ENCODE measurements at places on chromosomes 16 and 17.

- peaks cover 52% of the 10 kb centered on the region for H3K4me1 ChIP-seq
- peaks cover 5% of the 10 kb centered on the region for H3K36me3 ChIP-seq
- peak; percentile 82 for DNase-seq
- peak overlapping the region; percentile 79 for H3K4me3 ChIP-seq
Observed at GRCh38 chr16:21646721-21647561, 5.5 kb downstream of the IGSF6 start.

DNA sequence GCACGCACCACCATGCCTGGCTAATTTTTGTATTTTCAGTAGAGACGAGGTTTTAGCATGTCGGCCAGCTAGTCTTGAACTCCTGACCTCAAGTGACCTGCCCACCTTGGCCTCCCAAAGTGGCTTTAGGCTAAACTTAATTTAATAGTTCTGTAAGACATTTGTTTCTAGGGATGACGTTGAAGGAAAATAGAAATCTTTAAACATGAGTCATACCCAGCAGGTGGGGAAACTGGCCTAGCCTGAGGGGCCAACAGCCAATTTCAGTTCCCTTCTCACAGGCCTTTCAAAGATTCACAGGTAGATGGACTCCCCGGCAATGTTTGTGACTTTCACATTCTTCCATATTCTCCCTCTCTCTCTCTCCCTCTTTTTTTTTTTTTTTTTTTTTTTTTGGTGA, 18.1 kb upstream of the ITPRIPL2 start:
- peaks cover 3% of the 10 kb centered on the region for H3K4me1 ChIP-seq
- H3K27me3 ChIP-seq = no peaks in the 10 kb centered on the region
- no peak overlapping the region for H3K4me3 ChIP-seq
- H3K27ac ChIP-seq = no peak overlapping the region
- DNase-seq = no peak

GRCh38 chr16:86590501-86591144, 12.3 kb downstream of the FOXL1 start:
- DNase-seq = no peak
- no peaks in the 10 kb centered on the region for H3K36me3 ChIP-seq
- H3K27ac ChIP-seq = no peak overlapping the region
- H3K27me3 ChIP-seq = peaks cover 22% of the 10 kb centered on the region
- no peaks in the 10 kb centered on the region for H3K4me1 ChIP-seq

- peaks cover 6% of the 10 kb centered on the region for H3K36me3 ChIP-seq
- H3K4me1 ChIP-seq = peaks cover 45% of the 10 kb centered on the region
- peak overlapping the region; percentile 83 for H3K27ac ChIP-seq
Observed at GRCh38 chr17:2393954-2394749, 6.7 kb downstream of the MNT start.

DNA sequence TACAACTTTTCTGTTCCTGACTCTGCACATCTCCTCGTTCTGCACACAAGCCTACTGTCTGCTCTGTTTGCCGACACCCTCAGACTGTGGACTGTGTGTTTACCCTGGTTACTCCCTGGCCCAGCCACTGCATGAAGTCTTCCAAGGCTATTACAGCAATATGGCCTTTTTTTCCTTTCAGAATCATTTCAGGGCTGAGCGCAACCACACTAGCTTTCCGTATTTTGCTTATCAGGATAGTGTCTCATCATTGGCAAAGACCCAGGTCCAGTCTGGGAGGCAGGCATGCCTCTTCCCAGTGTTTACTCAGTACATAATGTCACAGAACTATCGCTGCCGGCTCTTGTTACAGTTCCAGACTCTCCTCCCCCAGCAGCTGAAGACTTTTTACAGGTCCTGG, 10.1 kb downstream of the DNAH9 start:
- H3K27me3 ChIP-seq = no peaks in the 10 kb centered on the region
- no peak overlapping the region for H3K4me3 ChIP-seq
- DNase-seq = no peak
- H3K36me3 ChIP-seq = no peaks in the 10 kb centered on the region
- no peaks in the 10 kb centered on the region for H3K4me1 ChIP-seq

DNA sequence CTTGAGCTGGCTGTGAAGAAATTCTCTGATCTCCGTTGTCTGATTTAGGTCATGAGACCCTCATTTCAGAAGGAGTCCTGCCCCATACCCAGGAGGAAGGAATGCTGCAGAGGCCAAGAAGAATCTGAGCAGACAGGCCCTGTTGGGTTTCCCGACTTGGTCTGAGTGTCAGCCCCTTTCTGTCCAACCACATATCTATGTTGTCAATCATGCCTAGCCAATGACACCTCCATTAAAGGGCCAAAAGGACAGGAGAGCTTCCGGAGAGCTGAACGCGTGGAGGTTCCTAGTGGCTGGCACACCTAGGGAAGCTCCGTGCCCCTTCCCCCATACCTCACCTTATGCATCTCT, 37.8 kb downstream of the PIMREG start:
- H3K36me3 ChIP-seq = no peaks in the 10 kb centered on the region
- no peak for DNase-seq
- H3K27me3 ChIP-seq = no peaks in the 10 kb centered on the region
- no peak overlapping the region for H3K27ac ChIP-seq
- no peaks in the 10 kb centered on the region for H3K4me1 ChIP-seq
